ENCODE measurements at places on chromosomes 1 and 21.

DNA sequence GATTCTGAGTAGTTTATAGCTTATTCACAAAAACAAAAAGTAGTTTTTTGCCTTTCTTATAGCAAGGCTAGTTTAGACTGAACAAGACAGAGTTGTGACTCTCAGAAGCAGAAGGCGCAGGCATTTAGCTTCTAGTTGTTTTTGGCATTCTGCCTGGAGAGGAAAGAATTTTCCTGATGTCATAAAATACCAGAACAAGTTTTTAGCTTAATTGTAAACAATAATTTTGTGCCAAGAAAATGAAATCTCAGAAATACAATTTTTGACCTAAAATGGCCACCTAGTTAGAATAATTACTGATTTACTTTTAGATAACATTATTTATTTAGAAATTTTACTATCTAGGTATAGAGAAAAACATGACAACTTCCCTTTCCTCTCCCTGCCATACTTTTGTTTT is 1.0 kb downstream of the DNAJB4 start:
- DNase-seq: no peak

DNA sequence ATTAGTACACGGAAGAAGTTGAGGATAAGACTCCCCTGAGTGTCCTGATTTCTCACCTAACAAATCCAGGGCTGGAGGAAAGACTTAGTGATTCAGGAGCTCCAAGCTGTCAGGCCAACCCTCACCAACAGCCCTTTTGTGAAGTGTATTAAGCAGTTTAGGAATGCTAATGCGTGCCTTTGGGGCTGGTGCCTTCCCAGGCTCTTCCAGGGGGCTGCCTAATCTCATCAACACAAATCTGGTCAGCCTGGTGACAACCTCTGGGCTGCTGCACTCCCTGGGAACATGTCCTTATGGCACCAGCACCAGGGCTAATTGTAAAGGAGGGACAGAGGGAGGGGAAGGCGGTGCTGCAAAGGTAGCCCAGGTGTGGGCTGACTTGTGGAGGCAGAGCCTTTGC is 15.5 kb downstream of the CSMD2 start:
- DNase-seq: no peak

GRCh38 chr21:44637018-44637850 is at the start of gene KRTAP10-10:
Gene KRTAP10-10 (plus strand): TSS chr21:44637356. CDS start chr21:44637418, 62 bp downstream.
- no peak for DNase-seq

GRCh38 chr1:214542275-214543199 is 8.9 kb downstream of the PTPN14 start:
- DNase-seq: no peak

GRCh38 chr1:70117046-70117445 is 88.3 kb downstream of the LRRC40 start:
- no peak for DNase-seq

Data from activated effector memory CD4-positive, alpha-beta T cell treated with Interleukin-2 at 50 U/mL for 16 hours (primary cell).